Activated CD8-positive, alpha-beta memory T cell treated with anti-CD3 and anti-CD28 coated beads for 36 hours (primary cell): ENCODE measurements at places on chromosomes 6 and 20. TPM values are rescaled to one million over a fixed set of nuclear protein-coding genes. Genes with fewer than 3 reads are reported as not detected.

BANF2 gene
- not detected for total RNA-seq

C2 gene
- 0.59 TPM for total RNA-seq

LAMP5 gene
- total RNA-seq: not detected

DSP gene
- total RNA-seq: 0.02 TPM

AURKA gene
- 64.5 TPM for total RNA-seq

MYLK4 gene
- 0.15 TPM for total RNA-seq

HDAC2 gene
- 119 TPM for total RNA-seq

ZNF391 gene
- 3.8 TPM for total RNA-seq

LAMA2 gene
- 1.2 TPM for total RNA-seq

C6orf15 gene
- total RNA-seq: not detected

SDCBP2 gene
- 3.4 TPM for total RNA-seq

HMGCLL1 gene
- not detected for total RNA-seq

GMPR gene
- 0.80 TPM for total RNA-seq

PRKN gene
- total RNA-seq: not detected

COL9A3 gene
- not detected for total RNA-seq

GPSM3 gene
- total RNA-seq: 69.4 TPM

SAMD3 gene
- total RNA-seq: 4.7 TPM

BMP7 gene
- not detected for total RNA-seq

RSPO3 gene
- total RNA-seq: not detected

DOK5 gene
- total RNA-seq: 4.7 TPM

MYLK2 gene
- 0.25 TPM for total RNA-seq

TRIM31 gene
- total RNA-seq: not detected

CST7 gene
- 170 TPM for total RNA-seq

FBXL4 gene
- total RNA-seq: 15.0 TPM

BTN2A1 gene
- total RNA-seq: 22.7 TPM
